Naive thymus-derived CD8-positive, alpha-beta T cell (primary cell): ENCODE measurements at places on chromosomes 1 and 21.

DNA sequence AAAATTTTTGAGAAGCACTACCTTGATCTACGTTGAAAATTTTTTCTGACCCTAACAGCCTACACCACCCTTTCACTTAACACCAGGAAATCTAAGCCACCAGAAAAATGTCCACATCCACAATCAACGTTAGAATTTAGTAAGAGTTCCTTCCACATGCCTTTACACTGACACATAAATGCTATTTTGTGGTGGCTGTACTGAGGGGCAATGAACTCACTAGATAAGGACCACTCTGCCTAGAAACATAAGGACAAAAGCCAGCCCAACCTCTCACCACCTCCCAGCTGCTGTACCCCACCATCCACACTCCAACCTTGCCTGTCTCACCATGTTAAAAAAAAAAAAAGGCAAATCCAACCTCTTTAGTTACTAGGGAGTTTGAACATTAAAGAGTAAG lies 29.8 kb downstream of the PARP1 start:
- no peak for DNase-seq

DNA sequence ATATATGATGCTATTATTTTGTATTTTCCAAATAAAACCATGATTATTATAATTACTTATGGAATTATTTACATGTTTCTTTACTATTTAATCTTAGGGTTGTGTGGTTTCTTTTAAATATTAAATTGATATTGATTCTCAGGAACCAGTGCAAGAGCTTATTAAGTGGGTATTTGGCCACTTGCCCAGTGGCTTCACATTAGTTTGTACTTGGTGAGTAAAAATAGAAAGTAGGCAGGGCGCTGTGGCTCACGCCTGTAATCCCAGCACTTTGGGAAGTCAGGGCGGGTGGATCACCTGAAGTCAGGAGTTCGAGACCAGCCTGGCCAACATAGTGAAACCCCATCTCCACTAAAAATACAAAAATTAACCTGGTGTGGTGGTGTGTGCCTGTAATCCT lies 497.1 kb downstream of the PTPRC start:
- DNase-seq, result no peak

DNA sequence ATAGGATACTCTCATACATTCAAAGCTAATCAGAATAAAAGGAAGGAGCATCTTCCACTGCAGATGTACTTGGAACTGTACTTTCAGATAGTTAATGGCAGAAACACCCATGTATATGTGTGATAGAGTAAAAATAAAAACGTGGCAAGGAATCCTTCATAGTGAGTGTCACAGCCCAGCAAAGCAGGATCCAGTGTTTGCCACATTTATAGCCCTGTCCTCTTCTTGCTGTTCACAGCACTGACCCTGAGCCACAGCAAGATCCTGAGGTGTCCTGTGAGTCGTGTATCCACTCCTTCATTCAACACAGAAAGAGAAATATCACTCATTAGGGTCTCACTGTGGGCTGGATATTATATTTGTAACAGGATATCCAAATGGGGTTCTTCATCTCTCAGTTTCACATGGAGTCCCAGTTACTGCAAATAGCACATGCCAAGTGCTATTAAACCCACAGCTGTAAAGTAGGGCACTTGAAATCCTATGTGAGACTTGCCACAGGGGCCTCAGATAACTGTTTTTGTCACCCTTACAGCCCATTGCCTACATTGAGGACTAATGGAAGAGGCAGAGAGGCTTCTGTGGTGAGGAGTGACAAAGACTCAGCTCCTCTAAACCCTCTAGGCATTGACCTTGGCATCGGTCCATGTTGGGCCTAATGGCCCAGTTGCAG lies 41.3 kb downstream of the CYP2J2 start:
- DNase-seq, result no peak

DNA sequence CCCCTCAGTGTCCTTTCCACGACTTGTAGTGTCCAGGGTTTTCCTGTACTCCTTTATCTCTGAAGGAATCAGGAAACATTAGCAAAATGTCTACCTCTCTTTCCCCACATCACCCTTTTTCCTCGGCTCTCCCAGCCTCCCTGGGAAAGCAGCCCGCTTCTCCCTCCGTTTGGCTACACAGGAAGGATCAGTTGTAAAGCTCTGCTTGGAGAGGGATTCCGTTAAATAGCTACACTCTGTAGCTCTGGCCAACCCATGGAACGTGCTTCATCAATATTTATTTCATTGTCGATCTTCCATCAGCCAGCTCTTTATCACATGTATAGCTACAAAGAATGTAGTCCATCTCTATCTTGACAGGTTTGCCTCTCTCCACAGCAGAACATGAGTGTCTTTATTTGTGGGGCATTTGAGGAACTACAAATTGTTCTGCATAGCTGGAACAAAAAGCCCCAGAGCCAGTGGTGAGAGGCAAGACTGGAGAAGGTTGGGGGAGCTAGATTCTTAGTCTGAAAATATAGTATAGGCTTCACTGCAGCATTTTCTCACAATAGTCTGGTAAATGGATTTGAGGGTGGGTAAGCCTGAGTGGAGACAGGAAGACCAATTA lies 191.8 kb downstream of the SLC35F3 start:
- DNase-seq, result no peak

DNA sequence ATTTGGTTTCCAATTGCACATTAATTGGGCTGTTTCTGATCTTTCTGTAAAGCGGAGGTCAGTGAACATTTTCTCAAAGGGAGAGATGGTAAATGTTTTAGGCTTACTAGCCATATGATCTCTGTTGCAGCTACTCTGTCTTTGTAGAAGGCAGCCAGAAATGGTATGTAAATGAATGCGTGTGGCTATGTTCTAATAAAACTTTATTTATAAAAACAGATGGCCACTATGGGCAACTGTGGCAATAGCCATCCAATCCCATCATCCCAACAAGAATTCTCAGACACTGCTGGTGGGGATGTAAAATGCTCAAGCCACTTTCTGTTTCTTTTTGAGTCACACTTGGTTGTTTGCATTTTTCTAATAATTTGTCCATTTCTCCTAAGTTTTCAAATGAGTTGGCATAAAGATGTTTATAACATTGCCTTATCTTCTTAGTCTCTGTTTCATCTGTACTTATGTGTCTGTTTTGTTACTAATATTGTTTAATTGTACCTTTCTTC lies 448.8 kb upstream of the VAMP3 start:
- DNase-seq, result no peak

GRCh38 chr1:41428738-41429640 lies 55.5 kb downstream of the EDN2 start:
- DNase-seq, result no peak

- no peak for DNase-seq
Measured at GRCh38 chr1:74530892-74531291, 18.5 kb upstream of the LRRC53 start.
